Activated naive CD4-positive, alpha-beta T cell treated with anti-CD3 and anti-CD28 coated beads for 36 hours (primary cell): ENCODE measurements at places on chromosomes 12 and 14.

DNA sequence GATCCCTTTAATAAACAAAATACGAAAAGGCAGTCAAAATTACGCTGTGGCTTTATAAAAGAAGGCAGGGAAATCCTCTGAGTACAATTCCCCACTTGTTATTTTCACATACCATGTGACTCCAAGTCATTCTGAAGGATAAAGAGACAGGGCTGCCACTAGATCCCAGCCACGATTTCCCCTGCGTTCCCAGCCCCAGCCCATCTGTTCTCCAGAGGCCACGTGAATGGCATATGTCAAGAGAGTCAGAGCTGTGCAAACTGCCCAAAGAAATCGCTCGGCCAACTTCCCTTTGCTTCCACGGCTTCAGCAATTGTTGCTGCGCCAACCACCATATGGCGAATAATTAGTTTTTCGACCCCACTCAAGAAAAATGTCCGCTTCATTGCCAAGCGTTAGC, 161.3 kb downstream of the C12orf42 start:
- DNase-seq, result no peak

DNA sequence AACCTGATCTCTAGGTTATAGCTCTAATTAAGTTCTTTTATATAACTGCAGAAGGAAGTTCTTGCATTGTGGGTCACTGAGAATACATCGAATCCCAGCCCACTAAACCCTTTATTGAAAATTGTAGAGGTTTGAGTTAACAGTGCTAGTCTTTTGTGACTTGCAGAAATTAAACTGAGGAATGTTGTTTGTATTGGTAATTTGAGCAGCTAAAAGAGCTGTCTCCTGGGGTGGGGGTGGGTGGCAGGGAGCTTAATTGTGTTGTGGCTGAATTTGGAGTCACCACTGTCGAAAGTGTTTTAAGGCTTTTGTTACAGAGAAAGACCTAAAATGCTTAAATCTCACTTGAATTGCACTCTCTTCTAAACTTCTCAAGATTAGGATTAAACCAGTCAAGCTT, 3.2 kb upstream of the COX8C start:
- no peak for DNase-seq

DNA sequence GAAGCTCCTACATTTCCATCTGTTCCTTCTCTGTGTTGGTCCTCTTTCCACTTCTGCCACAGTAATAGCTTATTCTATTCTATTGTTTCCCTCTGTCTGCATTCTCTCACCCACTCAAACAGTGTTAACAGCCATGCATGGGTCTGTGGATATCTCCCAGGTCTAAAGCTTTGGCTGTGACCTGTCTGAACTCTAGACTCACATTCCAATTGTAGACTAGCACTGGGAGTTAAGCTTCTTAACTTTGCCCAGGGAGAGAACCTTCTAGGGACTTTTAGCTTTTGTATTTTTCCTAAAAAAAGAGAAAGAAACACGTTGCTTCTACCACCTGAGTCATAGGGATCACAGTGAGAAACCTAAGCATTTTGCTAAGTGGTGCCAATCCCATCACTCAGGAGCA, 36.7 kb downstream of the PTPRR start:
- no peak for DNase-seq

DNA sequence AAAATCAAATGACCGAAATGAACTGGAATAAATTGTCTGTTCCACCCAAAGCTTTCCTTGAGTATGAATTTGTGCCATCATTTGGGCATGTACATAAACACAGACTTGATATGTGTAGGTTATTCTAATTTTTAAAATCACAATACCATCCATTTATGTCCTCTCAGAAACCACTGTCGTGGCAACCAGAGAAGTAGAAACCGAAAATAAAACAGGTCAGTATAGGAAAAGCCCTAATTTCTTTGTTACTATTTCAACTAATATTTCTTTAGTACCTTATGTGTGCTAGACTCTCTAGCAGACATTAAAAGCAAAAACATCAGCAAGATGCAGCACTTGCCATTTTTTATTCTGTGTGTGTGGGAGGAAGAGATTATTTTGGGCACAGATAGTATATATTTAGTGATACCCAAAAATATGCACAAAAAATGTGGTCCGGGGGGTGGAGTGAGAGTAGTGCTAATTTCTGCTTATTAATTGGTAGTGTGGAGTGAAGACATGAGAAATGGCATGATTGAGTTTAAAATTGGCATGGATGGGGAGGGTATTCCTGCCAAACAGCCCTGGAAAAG, 130.8 kb upstream of the CNTN1 start:
- DNase-seq, result no peak
